Osteocyte (in vitro differentiated cells): ENCODE measurements at places on chromosomes 1 and 21.

GRCh38 chr1:28716336-28716735 lies 20.4 kb upstream of the YTHDF2 start:
- DNase-seq: no peak

DNA sequence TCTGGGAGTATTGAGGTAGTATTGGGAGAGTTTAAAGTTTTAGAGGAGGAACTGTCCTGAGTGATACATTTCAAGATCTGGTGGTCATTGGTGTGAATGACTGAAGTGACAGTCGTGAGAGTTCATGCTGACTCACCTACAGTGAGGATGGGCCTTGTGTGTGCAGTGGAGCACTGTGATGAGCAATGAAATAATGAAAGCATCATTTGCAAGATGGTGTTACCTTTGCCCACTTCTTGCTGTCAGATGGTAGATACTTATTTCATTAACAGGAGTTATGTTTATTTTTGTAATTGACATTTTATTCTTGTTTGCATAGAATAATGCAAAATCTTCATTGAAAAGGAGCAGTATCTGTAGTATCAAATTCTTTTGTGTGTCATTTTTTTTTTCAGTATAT lies 29.0 kb downstream of the POU2F1 start:
- no peak for DNase-seq

DNA sequence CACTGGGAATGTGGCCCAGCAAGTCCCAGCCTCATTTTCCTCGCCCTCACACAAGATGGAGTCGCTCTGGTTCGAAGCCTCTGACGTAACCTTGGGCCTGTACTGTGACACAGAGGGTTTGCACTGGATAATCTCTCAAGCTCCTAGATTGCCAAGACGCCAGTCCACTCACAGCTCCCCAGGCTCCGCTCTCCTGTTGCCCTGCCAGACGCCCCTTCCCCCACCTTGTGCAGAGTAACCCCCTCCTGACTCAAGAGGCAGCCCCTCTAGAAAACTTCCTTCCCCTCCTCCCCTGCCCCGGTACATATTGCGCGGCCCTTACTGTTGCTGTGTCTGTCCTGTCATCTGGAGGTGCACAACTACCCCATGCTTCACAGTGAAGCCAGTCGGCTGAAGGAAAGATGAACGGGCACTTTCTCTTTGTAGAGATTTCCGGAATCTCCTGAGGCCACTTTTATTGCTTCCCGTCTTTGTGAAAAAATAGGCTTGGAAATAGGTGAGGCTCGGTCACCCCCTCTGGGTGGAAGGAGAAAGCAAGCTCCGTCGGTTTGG lies 981 bp upstream of the KIAA1614 start:
- no peak for DNase-seq

GRCh38 chr1:53541761-53542550 lies 82.8 kb downstream of the DMRTB1 start:
- DNase-seq: peak; percentile 90

DNA sequence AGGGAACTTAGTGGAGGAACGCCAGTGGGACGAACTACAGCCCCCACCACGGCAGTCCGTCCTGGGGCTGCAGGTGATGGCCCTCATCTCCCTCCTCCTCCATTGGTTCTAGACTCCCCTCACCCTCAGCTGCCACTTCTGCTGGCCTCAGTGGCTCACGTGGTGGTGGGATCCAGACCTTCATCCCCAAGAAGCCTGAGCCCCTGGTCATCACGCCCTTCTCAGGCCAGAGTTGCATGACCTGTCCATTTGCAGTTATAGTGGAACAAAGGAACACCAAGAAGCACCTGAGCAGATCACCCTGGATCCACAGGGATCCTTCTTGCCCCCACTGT lies 13.0 kb upstream of the FAM110D start:
- no peak for DNase-seq

DNA sequence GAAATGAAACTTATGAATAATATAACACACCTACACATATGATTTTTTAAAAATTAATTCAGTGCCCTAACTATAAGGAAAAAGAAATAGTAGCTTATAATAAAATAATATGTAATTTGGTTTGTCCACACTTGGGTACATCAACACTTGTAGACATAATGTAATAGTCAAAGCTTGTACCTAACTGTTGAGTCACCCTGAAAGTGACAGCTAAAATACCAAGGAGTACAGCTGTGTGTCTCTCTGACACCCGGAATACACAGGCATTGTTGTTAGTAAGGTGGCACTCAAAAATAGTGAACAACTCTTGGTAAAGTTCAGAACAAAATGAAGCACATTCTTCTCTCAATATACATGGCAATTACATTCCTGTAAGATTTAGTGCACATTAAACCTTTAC lies 243.4 kb downstream of the TRABD2B start:
- DNase-seq: no peak

GRCh38 chr1:173134800-173135199 lies 72.3 kb downstream of the TNFSF4 start:
- no peak for DNase-seq

- DNase-seq: no peak
Measured at GRCh38 chr1:191222206-191222605, 744.5 kb upstream of the BRINP3 start.
